GM03348 (cell line): ENCODE measurements at places on chromosomes 12 and 14.

DNA sequence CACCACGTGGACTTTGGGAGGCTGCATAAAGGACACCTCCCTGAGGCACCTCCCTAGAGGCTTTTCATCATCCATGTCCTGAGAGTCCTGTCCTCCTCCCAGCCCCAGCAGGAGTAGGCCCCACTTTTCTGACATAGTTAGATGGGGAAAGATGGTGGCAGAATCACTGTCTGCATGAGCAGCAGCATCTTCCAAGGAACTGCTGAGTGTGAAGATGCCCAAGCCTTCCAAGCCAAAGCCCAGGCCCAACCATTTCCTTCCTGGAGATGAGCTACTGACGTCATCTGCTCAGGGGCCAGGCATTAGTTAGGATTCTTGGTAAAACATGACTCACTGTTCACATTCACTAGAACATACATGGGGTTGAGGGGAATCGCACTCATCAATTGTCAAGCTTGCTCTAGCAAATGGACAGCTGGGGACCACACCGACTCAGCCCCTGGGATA is 37.3 kb downstream of the VDR start:
- peak; percentile 81 for DNase-seq

- DNase-seq: no peak
These were observed 32.7 kb downstream of the CACNA2D4 start for GRCh38 chr12:1885599-1886245.

DNA sequence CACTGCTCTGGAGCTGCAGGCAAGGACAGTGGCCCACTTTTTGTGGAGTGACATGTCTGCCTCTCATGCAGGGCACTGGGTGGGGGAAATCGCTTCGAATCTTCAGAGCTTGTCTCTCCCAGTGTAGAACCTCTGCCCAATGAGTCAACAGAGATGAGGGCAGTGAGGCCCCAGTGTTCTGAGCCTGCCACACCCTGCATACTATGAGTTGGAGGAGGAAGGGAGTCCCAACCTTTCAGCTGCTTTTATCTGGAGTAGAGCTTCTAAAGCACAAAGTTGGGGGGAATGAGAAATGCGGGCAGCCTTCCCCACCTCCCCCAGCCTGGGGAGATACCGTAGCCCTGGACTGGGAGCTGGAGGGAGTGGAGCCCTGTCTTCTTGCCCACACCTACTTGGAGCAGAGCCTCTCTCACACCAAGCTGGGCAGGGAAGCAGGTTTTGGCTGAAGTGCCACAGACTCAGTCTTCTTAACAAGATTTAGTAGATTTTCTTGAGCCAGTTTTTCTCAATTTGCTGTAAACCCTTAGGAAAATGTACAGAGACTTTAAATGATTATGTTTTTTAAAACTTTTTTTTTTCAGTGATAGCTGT is 159.1 kb downstream of the ADGRD1 start:
- DNase-seq: peak; percentile 70

DNA sequence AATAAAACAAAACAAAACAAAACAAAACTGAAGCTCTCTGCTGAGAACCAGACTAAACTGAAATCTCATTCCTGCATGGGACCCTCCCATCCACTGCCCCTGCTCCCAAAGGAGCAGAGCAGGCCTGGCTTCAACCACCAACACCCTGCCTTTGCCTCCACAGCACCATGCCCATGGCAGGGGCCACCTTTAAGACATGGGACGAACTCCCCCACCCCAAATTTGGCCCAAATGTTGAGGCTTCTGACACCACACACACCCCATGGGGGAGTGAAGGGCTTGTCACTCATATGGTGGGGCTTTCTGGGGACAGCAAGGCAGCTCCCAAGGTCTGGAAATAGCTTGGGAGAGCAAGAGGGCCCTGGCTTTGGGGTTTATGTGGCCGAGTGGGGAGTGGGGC is 177.2 kb downstream of the KIF26A start:
- DNase-seq: no peak

- peak; percentile 81 for DNase-seq
These were observed 23.0 kb upstream of the GPR132 start for GRCh38 chr14:105087963-105088811.
